GM04504 (cell line): ENCODE measurements at places on chromosomes 2 and 18.

GRCh38 chr2:2333076-2333475 lies 2.0 kb upstream of the MYT1L start:
- no peak for DNase-seq

- no peak for DNase-seq
These were observed 1.2 kb upstream of the ST6GAL2 start for GRCh38 chr2:106886916-106887758.

DNA sequence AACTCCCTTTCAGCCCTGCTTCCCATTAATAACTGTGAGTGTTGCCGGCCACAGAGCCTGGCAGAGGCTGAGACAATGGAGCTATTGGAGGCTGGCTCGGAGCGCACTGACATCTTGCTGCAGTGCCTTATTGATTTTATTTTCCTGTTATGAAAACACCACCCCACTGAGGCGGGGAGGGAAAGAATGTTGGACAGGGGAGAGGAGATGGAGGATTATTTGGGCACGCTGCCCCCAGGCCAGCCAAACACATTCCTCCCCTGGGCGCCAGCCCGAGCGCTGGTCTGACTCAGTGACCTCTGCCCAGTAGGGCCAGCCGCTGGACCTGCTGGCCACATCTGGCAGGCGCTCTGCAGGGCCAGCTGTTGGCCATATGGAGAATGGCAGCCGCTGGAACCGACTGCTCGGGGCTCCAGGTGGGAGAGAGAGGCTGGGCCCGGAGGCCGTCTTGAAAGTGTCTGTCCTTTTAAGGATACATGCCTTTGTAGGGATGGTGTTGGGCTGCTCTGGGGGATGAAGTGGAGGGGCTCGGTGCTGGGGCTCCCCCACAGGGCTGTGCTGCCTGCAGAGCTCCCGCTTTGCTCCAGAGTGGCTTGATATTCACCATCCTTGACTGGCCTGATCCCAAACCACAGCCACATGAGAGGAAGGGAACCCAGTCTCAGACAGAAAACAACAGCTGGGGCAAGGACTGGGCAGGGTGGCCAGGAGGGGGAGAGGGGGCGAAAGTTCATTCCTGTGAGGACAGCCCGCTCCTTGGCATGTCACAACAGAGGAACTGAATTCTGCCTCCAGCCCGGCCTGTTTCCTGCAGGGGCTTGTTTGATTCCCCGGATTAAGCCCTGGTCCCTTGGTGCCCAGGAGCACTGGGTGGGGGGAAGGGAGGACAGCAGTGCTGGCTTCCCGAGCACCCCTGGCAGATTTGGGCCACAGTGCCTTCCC lies 179.0 kb downstream of the KLHL29 start:
- DNase-seq, result peak; percentile 54

DNA sequence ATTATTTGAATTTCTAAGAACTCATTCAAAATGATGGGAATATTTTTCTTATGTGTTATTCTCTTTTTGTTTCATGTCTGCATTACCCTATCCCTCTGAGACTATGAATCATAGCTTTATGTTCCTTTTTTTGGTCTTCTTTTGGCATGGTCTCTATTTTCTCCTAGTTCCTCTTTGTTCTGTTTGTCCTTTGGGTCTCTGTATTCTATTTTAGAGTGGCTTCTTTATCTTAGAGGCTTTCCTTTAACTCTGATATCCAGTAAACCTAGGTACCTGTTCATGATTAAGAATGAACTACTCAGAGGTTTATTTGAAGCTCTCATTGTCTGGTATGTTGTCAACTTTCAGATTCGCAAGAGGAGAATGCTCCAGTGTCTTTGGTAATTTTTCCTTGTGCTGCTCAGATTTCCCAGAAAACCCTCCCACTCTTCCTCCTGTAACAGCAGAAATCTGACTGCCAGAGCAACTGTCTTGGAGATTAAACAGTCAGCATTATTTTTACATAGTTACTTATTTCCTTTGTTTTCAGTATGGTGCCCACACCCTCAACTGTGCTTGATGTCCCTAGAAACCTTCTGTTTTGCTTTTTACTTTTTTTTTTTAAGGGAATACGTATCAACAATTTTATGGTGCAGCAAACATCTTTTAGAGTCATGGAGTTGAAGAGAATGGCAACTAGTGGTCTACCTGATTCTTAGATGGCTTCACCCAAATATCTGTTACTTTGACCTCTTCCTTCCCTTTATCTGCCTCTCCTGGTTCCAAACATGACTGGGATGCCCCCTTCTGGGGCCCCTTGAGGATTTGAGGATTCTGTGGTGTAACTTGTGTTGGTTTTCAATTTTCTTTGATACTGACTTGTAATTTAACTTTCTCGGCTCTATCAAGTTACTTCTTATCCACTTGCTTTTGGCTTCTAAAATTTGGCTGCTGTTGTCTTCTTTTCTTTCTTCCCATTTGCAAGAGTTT lies 92.0 kb downstream of the DPP10 start:
- no peak for DNase-seq

- no peak for DNase-seq
These were observed at the start of gene ADD2 for GRCh38 chr2:70767699-70768589. Gene ADD2, minus strand, starts transcription at chr2:70768200. Its CDS starts 61,792 bp downstream, at chr2:70706408.

DNA sequence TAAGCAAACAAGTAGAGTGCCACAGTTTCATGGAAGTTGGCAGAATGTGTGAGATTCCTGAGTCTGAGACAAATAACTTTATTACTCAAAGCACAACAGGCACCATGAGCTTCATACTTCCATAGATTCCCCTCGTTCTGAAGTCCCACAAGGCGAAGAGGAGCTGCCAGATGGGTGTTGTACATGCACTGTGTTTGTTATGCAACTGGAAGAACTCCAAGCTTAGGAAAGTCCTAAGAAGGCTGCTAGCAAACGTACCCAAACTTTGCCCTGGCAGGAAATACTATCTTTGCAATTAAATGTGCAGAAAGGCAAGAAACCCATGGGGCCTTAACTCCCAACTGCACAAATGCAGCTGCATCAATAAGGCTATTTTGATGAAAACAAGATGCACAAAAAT lies 1.6 kb upstream of the GCA start:
- no peak for DNase-seq

- DNase-seq, result no peak
These were observed 32.0 kb upstream of the INHBB start for GRCh38 chr2:120313695-120314615.
